ENCODE measurements at places on chromosomes 6 and 20.

DNA sequence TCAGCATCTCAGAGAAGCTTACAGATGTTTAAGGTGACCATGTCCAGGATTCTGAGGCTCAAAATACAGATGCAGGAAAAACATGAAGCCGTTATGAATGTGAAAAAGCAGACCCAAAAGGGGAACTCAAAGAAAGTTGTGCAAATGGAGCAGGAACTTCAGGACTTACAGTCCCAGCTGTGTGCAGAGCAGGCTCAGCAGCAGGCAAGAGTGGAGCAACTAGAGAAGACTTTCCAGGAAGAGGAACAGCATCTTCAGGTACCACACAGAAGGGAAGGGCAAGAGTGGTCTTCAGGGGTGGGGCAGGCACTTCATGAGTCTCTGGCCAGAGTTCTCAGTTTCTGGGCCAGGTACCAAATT lies 15.2 kb downstream of the RNF8 start:
- no peak for DNase-seq

DNA sequence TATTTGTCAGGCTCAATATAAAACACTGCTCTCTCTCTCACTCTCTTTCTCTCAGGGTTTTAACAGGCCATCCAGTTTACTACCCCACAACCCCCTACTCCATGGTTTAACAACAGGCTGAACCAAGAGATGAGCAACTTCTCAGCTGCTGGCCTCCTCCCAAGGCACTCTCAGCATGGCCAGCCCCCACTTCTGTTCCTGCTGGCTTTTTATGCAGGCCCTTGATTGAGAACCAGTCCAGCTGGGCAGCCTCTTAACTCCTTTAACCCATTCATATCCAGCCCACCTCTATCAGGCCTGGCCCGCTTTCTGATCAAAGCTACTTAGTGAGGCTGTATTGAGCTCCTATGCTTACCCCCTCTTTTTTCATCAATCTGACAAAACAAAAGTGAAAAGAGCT lies 346.8 kb upstream of the POU3F2 start:
- no peak for DNase-seq

GRCh38 chr20:57321142-57321541 lies 8.5 kb upstream of the SPO11 start:
- no peak for DNase-seq

- no peak for DNase-seq
Observed at GRCh38 chr20:12835999-12836398, 172.8 kb upstream of the SPTLC3 start.

DNA sequence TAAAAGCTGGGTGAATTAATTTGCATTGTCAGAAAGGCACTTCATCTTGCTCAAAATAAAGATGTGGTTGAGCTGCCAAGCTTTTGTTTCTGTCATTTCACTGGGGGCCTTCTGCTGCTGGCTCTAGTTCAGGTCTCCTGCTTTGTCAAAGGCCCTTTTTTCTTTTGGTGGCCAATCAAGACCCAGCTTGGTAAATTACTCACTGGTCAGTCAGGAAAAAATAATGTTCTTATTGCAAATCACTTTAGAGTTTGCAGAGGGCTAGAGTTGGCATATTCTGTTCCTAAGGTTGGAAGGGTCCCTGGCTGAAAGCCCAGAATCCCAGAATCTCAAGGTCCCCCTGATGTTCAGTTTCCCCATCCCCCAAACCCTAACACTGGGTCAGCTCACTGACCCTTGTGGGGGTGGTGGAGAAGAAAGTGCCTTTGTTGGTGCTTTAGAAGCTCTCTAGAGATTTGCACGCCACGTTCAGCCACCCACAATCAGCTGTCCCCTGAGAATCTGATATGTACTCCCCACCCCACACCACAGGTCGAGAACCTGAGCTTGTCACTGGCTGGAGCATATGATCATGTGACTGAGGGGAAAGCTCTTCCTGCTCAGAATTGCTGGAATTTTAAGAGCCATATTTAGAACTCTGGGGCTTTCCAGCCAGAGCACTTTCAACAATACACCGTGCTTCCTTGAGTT lies 21.7 kb upstream of the BNIP5 start:
- DNase-seq = no peak

- DNase-seq = no peak
Observed at GRCh38 chr6:164478426-164478825, 831.0 kb downstream of the C6orf118 start.

DNA sequence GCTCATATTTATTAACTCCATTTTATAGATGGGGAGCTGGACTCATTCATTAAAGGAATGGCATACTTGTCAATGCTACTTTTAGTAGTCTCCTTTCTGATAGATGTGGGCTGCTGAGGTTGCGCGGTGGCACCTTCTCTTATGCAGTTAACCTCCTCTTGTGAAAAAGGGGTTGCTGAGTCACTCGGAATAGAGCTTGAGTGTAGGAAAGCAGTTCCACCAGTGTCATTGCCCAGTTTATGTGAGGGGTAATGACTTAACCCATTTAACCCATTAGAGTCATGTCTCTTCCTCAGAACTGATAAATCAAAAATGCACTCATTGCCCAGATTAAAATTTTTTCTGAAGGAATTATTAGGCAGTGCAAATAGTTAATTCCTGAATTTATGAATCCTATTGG lies 6.3 kb downstream of the MAPK14 start:
- DNase-seq = no peak

DNA sequence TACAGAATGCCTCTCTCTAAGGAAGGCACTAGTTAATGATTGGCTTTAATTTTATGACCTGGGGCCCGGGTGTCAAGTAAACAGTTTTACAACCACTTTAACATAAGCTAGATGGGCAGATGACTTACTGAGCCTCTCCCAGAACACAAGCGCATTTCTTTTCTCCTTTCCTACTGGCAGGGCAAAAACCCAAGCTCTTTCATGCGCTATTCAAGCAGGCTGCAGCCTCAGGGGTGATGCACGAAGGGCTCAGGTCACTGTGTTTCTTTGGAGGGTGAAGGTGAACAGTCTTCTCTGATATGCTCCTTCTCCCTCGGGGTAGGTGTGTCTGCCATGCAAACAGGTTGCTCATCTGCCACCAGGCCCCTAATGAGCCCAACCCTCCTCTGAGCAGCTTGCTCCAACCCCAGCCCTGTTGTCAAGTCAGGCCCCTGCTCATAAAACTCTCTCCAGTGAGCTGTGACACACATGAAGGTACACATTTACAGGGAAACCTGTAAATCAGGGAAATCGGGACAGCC lies 73.5 kb upstream of the CDH4 start:
- DNase-seq = no peak

- DNase-seq = peak; percentile 81
Observed at GRCh38 chr6:36120539-36120938, 9.8 kb upstream of the MAPK13 start.

DNA sequence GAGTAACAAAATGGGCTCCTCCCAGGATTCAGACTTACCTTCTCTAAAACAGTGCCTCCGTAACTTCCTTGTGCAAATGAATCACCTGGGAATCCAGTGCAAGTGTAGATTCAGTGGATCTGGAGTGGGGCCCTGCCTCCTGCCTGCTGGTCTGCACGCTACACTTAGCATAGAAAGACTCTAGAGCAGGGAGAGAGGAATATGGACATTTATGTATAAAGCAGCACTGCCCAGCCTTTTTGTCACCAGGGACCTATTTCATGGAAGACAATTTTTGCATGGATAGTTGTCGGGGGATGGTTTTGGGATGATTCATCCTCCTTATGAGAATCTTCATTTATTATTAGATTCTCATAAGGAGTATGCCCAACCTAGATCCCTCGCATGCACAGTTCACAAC lies 42.3 kb upstream of the L3MBTL3 start:
- DNase-seq = no peak

DNA sequence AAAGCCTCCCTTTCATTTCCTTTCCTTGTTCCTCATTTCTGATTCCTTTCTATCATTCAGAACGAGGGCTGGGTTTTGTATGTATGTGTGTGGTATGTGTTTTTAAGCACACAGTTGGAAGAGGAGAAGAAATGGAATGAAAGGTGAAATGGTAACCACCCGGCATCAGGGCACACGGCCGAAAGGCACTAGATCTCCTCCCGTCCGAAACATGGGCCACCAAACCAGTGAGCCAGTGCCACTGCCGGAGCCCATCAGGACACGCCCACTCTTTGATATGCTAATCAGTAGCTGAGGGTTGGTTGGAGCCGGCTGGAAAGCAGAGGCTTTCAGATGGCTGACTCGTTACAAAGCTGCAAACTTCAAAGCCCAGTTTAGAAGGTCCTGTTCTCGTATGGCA lies 228.6 kb upstream of the JARID2 start:
- peak; percentile 50 for DNase-seq

DNA sequence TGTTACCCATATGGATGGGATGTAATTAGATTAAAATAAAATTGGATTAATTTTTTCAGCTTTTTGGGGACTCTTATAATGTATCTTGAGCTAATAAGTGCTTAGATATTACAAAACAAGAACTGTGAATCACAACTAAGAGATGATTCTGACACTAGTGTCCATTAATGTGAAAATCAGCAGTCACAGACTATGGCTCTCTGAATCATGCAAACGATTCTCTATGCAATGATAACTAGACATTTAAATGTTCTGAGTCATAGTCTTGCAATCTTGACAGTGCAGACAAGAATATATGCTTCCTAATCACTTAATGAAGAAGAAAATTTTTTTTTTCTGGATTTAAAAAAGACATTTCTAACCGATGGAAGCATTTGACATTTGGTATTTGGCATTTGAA lies 82.2 kb upstream of the OPRM1 start:
- DNase-seq = no peak

DNA sequence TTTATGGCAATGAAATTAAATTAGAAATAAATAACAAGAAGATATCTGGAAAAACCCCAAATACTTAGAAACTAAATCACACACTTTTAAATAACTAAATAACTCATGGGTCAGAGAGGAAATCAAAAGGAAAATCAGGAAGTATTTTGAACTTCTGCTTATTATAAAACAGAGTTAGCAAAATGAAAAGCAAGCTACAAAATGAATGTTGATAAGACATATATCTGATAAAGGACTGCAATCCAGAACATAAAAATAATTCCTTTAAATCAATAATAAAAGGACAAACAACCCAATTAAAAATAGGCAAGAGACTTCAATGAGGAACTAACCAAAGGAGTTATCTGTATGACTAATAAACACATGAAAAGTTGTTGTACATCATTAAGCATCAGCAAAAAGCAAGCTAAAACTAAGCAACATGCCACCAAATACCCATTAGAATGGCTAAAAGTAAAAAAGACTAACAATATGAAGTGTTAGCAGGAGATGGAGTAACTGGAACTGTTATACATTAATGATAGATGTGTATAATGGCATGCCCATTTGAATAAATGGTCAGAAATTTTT lies 38.9 kb upstream of the STMND1 start:
- no peak for DNase-seq

GRCh38 chr20:59150821-59151251 lies 12.8 kb upstream of the ZNF831 start:
- no peak for DNase-seq

GRCh38 chr6:47535316-47536225 lies 58.0 kb downstream of the CD2AP start:
- DNase-seq = no peak

DNA sequence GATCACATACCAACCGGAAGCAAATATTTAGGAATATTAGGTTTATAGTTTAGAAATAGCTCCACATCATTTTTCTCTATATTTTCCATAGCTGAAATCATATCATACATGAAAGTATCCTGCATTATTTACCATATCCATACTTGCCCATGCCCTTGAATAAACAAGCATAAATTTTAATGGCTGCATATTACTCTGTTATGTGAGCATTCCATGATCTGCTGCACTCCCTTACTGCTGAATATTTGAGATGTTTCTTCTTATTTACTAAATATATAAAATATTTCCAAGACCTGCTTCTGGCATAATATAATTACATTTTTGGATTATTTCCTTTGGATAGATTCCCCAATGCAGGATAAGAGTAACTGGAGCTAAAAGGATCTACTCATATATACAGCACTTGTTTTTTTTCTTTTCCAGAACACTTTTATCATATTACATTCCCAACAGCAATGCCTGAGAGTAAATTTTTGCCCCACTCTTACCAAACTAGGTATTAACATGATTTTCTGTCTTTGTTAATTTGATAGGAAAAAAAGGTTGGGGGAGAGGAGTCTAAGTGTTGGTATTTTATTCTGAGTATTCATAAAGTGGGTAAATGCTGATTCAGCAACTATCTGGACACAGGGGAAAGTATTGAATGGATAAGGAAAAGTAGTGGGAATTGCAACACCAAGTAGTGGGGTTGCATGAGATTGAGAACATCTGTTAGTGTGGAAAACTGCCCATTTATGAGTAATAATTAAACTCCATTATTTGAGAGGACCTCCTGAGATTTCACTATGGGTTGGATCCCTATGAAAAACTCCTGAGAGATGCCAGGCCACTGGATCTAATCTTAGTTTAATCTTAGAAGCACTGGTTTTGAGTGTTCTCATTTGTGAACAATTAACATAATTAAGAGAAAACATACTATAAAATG lies 76.0 kb downstream of the MAN1A1 start:
- DNase-seq = no peak

GRCh38 chr20:64188682-64189529 lies 24.7 kb downstream of the MYT1 start:
- DNase-seq = no peak

GRCh38 chr6:158083455-158084325 lies 84.4 kb downstream of the SERAC1 start:
- DNase-seq = no peak

DNA sequence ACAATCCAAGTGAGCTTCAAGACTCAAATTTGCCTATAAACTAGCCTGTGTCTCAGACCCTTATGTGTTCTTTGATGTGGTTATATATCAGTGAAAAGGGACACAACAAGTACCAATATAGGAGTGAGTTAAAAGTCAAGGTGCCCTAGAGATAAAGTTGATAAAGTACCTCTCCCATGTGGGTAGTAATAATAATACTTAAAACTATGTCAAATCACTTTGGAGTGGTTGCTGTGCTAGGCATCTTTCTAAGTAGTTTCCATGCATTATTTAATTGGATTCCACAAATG lies 100.4 kb downstream of the BMP5 start:
- no peak for DNase-seq

DNA sequence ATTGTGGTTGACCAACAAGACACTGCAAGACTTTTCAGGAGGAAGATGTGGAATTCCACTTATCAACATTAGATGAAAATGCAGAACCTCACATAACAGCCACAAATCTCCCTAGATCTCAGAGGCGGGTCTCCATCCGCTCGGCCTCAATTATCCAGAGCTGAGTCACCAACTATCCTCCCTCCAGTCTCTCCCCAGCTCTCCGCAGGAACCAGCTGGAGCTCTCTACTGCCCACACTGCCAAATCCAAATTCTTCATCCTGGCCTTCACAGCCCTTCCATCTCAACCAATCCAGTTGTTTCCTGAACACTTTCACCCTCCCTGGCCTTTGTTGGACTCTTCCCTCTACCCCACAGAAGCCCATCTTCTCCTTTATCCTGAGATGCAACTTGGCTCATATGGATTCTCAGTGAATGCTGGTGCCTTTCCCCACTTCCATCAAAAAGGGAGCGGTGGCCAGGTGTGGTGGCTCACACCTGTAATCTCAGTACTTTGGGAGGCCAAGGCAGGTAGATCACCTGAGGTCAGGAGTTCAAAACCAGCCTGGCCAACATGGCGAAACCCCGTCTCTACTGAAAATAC lies 3.5 kb upstream of the TGIF2 start:
- no peak for DNase-seq

- DNase-seq = no peak
Observed at GRCh38 chr20:7938058-7938457, 2.2 kb downstream of the HAO1 start.

- no peak for DNase-seq
Observed at GRCh38 chr6:136921936-136922684, at the start of gene SLC35D3. Gene SLC35D3 (plus strand): TSS chr6:136922301. CDS start chr6:136922429, 128 bp downstream.

Data from NAMALWA (cell line).